ENCODE measurements at places on chromosomes 5 and 9.

- DNase-seq = no peak
These were observed at the start of gene GNAQ for GRCh38 chr9:78031444-78031892. Gene GNAQ (minus strand): TSS chr9:78031811. CDS start chr9:78031235, 576 bp downstream.

DNA sequence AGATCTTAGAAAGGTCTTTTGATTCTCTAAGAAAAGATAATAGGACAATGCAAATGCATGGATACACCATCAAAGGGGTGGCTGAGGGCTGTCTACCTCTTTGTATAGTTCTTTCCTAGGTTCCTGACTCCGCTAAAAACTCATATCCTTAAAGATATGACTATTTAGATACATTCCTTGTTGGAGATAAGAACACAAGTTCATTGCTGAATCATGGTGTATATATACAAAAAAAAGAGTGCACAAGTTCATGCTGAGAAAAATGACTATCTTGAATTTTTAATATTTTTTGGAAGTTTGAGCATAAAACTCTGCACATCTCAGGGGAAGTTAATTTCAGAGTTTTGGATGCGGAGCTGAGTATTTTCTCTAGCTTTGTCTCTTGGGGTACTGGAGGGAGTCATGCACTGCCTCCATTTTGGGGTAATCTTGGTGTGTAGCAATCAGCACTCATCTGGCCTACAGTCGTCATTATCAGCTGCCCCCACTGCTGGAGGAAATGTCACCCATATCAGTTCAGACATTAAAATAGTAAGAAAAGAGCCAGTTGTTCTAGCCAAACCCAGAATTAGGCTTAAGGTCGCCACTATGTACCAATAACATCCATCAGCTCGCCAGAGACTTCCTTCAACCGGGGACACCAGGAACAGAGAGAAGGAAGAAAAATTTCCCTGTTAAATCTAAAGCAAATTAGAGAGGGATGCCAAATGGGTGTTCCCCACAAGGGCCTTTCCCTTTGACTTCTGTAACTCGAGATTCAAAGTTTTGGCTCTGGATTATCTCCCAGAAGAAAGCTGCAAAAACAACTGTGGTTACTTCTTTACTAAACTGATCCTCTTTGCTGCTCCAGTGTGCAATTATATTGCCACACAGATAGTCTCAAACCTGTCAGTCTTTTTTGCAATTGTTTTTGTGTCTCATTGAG is 49.0 kb downstream of the PTTG1 start:
- no peak for DNase-seq

- DNase-seq = no peak
These were observed 4.7 kb downstream of the BTNL9 start for GRCh38 chr5:181044662-181045305.

DNA sequence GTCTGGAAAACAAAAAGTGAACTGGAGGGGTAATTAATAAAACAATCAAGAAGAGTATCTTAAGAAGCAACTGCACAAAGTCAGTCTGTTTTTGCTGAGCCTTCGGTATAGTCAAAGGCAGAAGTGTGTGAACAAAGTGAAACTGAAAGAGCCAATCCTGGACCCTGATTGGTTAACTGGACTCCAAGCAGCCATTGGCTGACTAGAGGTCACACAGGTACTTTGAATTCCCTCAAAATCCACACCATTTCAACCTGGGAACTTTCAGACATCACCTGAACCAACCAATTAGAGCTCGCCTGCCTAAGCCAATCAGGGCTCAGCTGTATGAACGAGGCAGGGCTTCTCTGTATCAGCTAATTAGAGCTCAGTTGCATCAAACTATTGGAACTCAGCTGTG is 286.7 kb downstream of the TLE4 start:
- DNase-seq = peak; percentile 1

GRCh38 chr5:171762903-171763302 is 22.7 kb upstream of the SMIM23 start:
- no peak for DNase-seq

- DNase-seq = no peak
These were observed 19.9 kb downstream of the MACROH2A1 start for GRCh38 chr5:135379046-135379654.
